ENCODE measurements at places on chromosomes 16 and 17.

- peak; percentile 80 for DNase-seq
Measured at GRCh38 chr17:78970834-78971755, 8.6 kb downstream of the LGALS3BP start.

GRCh38 chr16:88768071-88768783 is 16.8 kb downstream of the PIEZO1 start:
- no peak for DNase-seq

DNA sequence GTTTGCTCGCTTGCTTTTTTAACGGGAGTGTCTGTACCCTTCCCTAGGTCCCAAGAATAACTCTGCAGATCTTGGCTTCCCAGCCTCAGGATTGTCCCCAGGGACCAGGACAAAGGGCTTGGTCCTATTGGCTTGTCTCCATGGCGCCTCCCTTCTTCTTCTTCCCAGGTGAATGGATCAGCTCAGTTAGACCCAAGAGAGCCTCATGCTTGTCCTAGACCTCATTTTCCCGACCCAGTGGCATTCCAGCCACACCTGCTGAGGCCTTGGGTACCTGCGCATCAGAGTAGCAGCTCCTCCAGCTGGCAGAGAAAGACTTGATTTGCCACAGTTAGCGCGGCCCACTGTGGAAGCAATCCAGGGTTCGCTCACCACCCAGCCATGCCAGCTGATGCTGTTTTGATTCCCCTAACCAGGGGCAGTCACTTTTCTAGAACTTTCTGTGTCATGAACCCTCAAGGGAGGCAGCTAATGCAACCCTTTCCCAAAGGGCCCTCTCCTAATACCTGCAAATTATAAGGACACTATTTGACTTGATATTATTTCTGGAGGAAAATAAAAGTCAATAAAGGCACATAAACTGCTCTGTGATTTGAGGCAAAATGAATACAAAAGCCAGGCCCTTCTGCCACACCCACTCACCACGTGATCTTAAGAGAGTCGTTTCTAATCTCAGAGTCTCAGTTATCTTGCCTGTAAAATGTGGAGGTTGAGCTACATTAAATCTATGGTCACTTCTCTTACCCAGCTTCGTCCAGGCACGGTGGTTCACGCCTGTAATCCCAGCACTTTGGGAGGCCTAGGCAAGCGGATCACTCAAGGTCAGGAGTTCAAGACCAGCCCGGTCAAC is 13.9 kb downstream of the GPR142 start:
- DNase-seq, result no peak

DNA sequence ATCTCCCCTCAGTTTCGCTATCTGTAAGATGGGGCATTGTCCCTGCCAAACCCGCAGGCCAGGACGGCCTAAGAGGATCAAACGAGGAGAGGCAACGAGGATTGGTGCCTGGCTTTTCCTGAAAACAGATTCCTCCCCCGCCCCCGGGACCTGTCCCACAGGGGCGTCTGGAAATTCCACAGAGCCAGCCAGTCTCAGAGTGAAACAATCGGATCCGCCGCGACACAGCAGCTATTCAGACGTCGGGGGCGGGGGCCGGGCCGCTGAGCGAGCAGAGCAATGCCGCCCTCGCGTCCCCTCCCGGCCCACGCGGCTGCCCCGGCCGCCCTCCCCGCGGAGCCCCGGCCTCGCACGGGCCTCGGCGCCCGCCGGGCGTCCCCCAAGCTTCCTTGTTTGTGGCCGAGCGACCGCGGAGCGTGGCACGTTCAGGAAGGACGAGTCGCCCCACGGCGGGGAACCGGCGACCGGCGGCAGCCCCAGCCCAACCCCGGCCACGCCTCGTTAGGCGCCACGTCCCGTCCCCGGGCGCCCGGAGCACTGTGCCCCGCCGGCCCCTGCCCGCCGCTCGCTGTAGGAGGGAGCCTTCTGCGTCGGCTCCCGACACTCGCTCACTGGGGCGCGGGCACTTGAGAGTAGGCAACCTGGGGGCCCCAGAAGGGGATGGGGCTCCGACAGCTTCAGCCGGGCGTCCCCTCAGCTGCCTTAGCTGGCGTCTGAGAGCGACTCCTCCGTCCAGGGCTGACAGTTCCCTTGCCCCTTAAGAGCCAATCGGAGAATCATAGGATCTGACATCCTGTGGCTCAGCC is 29.6 kb upstream of the PHOSPHO1 start:
- peak; percentile 63 for DNase-seq

- no peak for DNase-seq
Measured at GRCh38 chr17:77321649-77322513, 181.1 kb downstream of the SEC14L1 start.

- peak; percentile 19 for DNase-seq
Measured at GRCh38 chr16:50627419-50627818, 53.7 kb downstream of the SNX20 start.

GRCh38 chr17:48054238-48055185 is 6.4 kb downstream of the NFE2L1 start:
- no peak for DNase-seq
